ENCODE measurements at places on chromosomes 4 and X.

DNA sequence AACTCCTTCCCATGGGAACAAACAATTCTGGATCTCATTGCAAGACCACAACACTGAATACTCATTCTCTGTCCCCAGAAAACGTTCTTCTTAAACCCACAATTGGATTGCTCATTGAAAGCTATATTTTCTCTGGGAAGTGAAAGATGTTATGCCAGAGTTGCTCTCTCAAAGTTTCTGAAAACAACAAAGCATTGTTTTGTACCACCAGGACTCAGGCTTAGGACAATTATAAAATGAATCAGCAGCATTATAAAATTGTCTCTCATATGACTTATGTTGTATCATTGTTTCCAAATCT lies 26.5 kb downstream of the TFDP3 start:
- no peak for DNase-seq

- no peak for DNase-seq
Measured at GRCh38 chr4:132065940-132066495, 1083.1 kb upstream of the PCDH10 start.

DNA sequence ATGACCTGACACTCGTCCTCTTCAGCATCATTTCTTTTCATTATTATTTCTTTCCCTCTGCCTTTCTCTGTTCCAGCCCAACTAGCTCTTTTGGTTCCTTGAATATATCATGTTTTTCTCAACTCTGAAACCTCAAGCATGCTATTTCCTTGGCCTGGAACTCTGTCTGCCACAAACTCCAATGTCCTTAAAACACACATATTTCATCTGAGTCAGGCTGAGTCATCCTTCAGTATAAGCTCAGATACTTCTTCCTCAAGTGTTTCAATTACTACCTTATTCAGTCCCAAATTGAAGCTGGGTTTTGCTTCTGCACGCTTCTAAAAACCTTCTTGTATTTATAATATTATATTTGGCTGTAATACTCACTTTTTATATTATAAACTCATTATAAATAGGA lies 424.2 kb downstream of the PDGFC start:
- DNase-seq: no peak

GRCh38 chrX:9369802-9370291 lies 95.0 kb upstream of the TBL1X start:
- no peak for DNase-seq

DNA sequence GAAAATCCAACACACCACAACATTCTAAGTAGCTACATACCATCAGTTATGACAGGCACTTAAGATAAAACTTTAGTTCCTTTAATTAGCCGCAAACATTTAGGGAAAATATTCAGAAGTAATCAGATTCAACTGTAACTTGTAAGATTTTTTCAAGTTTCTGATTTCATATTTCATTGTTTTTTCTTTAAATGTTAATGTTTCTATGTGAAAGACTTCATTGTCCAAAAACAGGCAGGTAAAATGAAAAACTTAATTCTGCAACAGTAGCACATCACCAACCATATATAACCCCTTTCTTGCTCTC lies 11.6 kb upstream of the ODAM start:
- no peak for DNase-seq

GRCh38 chr4:18798123-18798522 lies 776.6 kb upstream of the LCORL start:
- no peak for DNase-seq

DNA sequence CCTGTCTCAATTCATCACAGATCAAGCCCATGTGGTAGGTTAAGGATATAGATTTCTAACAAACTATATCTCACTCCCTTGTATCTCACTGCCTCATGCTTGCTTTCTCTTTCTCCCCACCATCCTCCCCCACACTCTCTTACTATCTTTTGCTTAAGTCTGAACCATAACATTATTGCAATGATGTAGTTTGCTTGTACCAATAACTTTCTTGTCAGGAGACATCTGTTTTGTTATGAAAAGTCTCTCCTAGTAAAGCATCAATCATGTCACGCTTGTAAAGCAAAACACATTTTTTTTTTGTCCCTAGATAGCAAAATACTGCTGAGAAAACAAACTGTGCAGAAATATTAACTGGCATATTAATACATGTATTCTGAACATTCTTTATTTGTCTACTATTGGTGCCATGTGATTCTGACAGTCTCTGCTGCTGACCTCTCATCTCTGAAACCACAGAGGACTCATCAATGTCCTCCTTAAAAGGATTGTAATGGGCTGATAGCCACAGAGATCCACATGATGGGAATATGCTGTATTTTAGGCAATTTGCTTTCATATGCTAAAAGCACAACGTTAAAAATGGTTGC lies 217.5 kb downstream of the VEGFC start:
- no peak for DNase-seq

- no peak for DNase-seq
Measured at GRCh38 chr4:152554742-152555141, 18.9 kb upstream of the FBXW7 start.

- no peak for DNase-seq
Measured at GRCh38 chrX:10169175-10169574, 12.4 kb downstream of the CLCN4 start.

GRCh38 chrX:154979629-154980028 lies 42.9 kb downstream of the F8 start:
- DNase-seq: no peak

GRCh38 chrX:76147106-76147505 lies 25.8 kb upstream of the PBDC1 start:
- DNase-seq: no peak

GRCh38 chr4:159019356-159019755 lies 83.5 kb upstream of the RAPGEF2 start:
- DNase-seq: no peak

DNA sequence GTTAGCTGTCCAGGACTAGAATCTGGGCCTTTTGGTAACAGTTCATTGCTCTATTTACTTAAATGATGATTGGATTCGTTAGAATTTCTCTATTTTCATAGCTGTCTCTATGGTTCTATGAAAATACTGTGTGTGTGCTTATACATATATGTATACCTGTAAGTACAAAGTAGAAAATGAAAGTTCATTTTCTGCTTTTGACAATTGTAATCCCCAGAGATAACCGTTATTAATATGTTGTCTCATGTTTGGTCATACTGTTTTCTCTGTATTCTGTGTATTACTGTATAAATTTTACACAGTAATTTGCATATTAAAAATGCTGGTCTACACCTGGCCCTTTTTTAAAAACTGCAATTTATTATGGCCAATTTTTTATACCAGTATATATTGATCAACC lies 55.4 kb downstream of the CLCN3 start:
- peak; percentile 20 for DNase-seq

- DNase-seq: no peak
Measured at GRCh38 chrX:110108381-110108821, 105.5 kb downstream of the TMEM164 start.

GRCh38 chrX:23908219-23909004 lies 606 bp downstream of the CXorf58 start:
- DNase-seq: no peak

- no peak for DNase-seq
Measured at GRCh38 chr4:2006956-2007653, 1.7 kb downstream of the NELFA start.

- DNase-seq: no peak
Measured at GRCh38 chr4:138706201-138706600, 309.4 kb upstream of the NOCT start.

DNA sequence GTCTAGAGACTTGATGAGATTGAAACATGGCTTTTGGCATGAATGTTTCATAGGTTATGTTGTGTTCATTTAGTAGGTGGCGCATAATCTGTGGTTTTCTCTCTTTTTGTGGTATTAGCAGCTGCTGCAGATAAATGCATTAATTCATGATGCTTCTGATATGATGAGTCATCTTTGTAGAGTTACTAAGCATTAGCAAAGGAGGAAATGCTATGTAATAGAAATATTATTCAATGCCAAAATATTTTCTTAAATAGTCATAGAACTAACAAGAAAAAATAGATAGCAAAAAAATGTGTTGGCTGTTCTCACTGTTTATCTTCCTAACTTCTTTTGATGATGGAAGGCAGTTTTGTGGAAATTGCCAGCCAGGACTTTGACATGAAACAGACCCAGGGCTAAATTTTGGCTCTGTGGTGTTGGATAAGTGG lies 3.6 kb downstream of the ZXDB start:
- DNase-seq: no peak

DNA sequence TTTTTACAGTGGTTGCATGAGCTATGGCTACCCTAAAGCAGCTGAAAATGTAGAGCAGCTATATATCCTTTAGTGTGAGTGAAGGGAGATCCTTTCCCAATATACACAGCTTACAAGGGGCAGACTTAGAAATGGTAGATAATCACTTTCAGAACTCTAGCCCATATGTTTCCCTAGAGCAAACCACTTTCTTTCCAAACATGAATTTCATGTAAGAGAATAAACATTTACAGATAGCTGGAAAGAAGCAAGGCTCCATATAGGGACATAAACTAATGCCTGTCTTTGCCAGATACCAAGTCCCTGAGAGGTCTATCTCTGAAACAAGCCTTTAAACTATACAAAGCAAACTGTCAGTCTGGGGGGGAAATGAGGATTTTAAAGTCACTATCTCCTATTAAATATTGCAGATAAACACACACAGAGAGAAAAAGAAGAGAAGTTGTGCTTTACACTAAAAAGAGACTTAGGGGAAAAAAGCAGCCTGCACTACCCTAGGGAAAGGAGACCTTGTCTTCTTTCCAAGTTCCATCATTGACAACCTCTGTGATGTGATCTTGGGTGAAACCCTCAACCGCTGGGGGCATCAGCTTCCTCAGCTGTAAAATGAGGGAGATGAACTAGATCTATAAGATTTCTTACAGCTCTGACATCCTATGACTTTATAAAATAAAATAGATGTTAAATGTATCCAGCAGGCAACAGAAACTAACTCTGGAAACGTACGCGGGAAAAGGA lies 73.6 kb downstream of the TMEM156 start:
- DNase-seq: no peak

DNA sequence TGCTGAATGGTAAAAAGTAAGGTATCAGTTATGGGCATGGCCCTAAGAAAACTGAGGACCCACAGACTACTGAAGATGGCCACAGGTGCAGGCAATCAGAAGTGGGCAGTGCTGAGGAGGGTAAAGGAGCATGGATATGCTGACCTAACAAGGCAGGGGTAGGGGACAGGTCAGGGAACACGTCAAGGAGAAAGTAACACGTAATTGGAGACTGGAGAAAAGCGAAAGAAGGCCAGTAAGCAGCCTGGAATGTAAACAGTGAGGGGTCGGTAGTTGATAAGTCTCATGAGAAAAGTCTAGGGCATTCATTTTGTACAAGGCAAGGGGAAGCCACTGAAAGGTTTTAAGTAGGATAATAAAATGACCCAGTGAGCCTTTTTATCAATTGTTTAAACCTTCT lies 153.3 kb downstream of the PRDM5 start:
- DNase-seq: no peak

- no peak for DNase-seq
Measured at GRCh38 chr4:29423836-29424721, 1296.1 kb upstream of the PCDH7 start.

- no peak for DNase-seq
Measured at GRCh38 chr4:138200236-138200590, 41.9 kb downstream of the SLC7A11 start.

DNA sequence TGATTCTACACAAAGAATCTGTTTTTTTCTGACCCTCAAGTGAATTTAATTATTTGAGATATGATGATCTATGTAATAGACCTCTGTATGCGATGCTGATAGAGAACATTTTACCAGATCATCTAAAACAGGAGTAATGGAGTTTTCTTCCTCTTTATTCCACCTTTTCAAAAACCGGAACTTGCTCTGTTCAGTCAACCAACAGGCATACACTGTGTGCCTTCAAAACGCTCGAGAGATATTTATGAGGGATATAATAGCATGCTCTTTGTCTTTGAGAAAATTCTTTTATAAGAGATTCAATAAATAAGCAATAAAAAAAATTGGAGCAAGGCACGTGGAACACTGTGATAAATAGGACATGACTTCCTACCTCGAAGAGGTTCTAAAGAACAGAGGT lies 2.0 kb downstream of the NYX start:
- DNase-seq: no peak

DNA sequence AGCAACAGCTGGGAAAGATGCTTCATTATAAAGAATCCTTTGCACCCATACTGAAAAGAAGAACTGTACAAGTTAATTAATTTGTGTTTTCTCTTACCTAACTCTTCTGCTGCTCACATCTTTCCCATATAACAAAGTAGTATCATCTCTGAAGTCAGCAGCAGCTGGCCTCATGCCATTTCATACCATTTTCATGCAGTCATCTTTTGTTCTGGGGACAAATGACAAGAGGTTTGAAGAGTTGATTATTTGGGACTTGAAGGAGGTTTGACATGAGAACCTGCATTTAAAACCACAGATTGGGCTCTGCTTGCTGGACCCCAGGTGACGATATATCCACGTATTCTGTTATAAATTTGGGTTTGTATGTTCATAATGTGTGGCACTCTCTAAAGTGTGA lies 430.3 kb downstream of the SPRY1 start:
- DNase-seq: no peak

DNA sequence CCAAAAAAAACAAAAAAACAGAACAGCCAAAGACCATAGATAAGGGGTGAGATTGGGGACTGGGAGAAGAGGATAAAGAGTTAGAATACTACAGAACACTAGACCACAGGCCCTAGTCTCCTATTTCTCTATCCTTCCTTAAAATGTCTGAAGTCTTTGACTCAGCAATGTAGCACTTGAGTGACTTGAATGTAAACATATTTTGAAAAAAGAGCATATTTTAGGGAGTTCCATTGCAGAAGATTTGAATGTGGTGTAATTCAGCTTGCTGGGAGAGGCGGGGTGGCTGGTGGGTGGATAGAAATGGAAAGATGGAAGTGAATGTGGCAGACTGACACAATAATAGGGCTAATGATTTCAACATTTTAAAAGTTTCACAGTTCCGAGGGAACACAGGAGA lies 144.9 kb downstream of the CHIC2 start:
- no peak for DNase-seq

DNA sequence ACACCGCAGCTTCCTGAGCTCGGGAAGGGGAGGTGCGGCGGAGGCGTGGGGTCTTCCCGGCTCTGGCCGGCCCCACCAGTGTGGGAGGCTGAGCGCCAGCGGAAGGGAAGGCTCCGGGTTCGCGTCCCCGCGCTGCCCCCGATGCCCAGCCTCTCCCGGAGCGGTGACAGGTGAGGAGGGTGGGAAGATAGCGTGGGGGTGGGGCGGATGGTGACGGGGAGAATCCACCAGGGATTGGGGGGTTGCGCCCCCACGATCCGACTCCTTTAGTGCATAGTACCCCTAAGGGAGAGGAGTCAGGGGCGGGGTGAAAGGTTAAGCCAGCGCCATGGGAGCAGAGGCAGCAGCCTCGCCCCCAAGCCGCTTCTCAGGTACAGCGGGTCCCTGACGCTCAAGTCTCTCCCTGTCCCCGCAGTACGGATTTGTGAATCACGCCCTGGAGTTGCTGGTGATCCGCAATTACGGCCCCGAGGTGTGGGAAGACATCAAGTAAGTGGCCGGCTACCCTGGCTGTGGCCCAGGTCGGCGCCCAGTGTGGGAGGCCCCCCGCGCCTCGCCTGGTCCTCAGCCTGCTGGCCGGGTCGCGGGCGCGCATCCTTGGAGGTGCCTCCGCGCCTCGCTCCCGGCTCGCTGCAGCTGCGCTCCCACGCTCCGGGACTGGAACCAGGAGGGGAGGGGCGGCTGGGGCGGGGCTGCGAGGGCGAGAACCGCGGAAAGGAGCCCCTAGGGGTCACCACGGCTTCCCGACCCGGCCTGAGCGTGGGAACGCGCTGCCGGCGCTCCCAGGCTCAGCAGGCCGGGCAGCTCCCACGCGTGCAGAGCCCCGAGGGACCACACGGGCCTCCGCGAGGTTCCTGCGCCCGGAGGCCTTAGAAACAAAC lies 791 bp downstream of the GUCY1B1 start:
- DNase-seq: peak; percentile 80

- no peak for DNase-seq
Measured at GRCh38 chrX:38484607-38485498, 76.5 kb upstream of the TSPAN7 start.

Data from GM13976 (cell line).